ENCODE measurements at places on chromosomes 13 and 19.

DNA sequence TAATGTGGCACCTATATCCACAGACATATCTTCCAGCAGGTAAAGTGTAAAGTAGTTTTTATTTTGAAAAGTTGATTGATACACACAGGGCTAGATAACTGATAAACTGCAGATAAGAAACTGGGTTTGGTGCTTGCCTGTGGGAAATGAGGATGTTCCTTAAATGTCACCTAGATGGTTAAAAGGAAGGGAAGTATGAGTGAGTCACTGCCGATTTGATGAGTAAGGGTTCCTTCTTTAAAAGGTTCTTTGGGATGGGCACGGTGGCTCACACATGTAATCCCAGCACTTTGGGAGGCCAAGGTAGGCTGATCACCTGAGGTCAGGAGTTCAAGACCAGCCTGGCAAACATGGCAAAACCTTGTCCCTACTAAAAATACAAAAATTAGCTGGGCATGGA is 73.8 kb upstream of the FRY start:
- DNase-seq = no peak

- no peak for DNase-seq
Observed at GRCh38 chr13:56528040-56528790, 612.5 kb upstream of the PRR20A start.

- no peak for DNase-seq
Observed at GRCh38 chr19:35204799-35205732, 23.5 kb downstream of the FAM187B start.

- no peak for DNase-seq
Observed at GRCh38 chr19:16496613-16496983, 404 bp downstream of the C19orf44 start.

- no peak for DNase-seq
Observed at GRCh38 chr13:60439201-60439600, 42.2 kb downstream of the TDRD3 start.

GRCh38 chr13:111527614-111528229 is 207.3 kb downstream of the TEX29 start:
- DNase-seq = no peak

DNA sequence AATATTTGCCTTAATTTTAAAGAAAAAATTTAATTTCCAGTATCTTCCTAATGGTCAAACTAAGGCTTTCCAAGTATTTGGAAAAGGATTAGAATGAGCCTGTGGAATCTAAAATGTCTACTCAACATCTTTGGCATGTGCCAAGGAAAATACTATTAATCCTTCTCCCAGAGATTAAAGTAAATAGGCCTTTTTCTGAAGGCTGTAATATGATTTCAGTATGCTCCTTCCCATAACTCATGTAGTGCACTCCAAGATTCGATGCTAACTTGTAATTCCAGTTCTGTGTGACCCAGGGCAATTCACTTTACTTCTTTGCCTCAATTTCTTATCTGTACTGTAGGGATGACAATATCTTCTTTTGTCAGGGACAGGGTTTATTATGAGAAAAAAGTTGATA is 196.9 kb downstream of the ZIC5 start:
- no peak for DNase-seq

GRCh38 chr19:16920816-16921529 is 32.2 kb downstream of the F2RL3 start:
- peak; percentile 12 for DNase-seq

GRCh38 chr13:25352806-25353205 is 19.0 kb upstream of the ATP8A2 start:
- no peak for DNase-seq

GRCh38 chr19:2751438-2751830 is 11.6 kb upstream of the SLC39A3 start:
- no peak for DNase-seq

- DNase-seq = no peak
Observed at GRCh38 chr19:13872695-13873389, 4.1 kb upstream of the NANOS3 start.

GRCh38 chr19:13825489-13826441 is 30.5 kb downstream of the ZSWIM4 start:
- peak; percentile 48 for DNase-seq

DNA sequence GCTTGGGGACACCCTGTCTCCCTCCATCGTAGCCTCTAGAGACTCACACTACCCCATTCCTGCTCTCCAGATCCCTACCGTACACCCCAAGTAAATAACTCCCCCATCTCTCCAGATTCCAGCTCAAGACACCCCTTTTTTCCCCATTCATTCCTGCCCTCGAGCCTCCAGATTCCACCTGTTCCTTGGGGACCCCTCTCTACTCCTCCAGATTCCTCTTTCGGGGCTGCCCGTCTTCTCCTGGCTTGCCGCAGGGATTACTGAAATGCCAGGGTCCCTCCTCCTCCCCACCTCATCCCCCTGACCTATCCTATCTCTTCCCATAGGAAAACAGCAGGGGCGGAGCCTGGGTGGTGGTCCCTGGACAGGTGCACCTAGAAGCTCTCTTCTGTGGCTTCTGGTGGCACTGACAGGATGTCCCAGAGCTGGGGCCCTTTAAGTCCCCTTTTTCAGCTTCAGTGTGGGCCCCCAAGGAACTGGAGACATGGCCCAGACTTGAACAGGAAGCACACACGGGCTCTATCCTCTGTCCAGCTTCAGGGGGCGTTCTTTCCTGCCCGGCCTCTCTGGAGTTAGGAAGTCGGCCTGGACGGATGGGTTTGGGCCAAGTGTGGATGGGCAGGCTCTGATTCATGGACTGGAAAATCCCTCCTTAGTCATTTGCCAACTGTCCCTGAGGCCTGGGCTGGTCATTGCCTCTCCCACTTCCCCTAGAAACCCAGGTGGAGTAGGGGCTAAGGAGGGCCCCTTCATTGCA is 1.2 kb downstream of the ZSWIM4 start:
- no peak for DNase-seq

DNA sequence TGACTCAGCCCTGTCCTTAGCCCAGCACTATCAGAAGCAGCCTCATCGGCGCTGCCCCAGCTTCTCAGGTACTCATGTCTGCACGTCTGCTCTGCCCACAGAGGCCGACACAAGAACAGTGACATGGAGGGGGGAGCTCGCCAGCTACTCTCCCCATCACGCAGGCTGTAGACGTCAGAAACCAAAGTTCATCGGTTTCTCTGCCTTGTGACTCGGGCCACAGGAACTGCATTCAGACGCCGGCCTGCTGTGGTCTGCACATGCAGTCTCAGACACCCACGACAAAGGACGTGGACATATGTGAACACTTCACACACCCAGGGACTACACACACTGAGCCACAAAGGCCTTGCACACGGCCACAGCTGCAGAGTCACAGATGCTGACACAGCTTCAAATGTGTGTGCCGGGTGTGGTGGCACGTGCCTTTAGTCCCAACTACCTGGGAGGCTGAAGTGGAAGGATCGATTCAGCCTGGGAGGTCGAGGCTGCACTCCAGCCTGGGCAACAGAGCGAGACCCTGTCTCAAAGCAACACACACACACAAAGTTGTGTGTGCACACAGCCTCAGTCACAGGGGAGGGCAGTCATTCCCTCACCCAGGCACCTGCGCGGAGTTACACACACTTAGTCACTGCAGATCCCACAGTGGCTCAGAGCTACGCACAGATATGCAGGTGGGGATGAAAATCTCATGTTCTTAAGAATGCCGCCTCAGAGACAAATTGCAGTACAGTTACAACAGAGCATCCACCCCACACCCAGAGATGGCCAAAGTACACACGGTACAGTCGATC is 4.9 kb upstream of the ZFP36 start:
- no peak for DNase-seq

GRCh38 chr19:48249502-48250014 is 6.2 kb downstream of the CARD8 start:
- DNase-seq = no peak

DNA sequence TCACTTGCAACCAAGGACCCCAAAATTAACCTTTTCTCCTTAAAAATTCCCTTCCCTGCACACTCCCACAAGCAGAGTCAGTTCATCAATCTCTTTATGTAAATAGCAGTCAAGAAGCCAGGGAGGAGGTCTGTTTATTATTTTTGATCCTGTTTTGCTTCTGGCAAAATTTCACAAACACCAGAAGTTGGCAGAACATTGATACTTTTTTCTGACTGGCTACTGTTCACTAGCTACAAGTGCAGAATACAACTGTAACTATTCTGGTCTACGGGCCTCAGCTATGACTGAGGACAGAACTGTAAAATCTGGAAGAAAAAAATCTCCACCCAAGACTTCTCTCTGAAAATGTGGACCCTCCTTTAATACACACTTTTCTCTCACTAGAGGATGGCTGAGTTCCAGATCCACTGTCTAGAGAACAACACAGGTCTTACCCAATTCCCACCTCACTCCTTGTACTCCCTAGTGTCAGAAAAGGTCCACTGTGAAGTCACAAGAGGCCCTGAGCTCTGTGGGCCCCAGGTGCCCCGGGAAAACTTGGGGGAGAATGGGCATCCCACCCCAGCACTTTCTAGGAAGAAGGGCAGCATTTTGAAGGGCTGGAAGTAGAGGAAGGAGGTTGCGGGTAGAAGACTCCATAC is 14.5 kb downstream of the STARD13 start:
- DNase-seq = no peak

GRCh38 chr19:11383706-11384048 is 437 bp downstream of the EPOR start:
- DNase-seq = no peak
